ENCODE measurements at places on chromosomes 12 and 14.

DNA sequence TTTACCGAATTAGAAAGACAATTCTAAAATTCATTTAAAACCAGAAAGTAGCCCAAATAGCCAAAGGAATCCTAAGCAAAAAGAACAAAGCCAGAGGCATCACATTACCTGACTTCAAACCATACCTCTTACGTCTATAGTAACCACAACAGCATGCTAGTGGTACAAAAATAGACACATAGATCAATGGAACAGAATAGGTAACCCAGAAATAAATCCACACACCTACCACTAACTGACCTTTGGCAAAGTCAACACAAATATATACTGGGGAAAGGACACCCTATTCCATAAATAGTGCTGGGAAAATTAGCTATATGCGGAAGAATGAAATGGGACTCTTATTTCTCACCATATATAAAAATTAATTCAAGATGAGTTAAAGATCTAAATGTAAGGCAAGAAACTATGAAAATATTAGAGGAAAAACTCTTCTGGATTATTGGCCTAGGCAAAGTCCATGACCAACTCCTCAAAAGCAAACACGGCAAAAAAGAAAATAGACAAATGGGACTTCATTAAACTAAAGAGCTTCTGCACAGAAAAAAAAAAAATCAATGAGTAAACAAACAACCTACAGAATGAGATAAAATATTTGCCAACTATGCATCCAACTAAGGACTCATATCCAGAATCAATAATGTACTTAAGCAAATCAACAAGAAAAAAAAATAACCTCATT, 568.9 kb downstream of the SOX5 start:
- no peak for DNase-seq

DNA sequence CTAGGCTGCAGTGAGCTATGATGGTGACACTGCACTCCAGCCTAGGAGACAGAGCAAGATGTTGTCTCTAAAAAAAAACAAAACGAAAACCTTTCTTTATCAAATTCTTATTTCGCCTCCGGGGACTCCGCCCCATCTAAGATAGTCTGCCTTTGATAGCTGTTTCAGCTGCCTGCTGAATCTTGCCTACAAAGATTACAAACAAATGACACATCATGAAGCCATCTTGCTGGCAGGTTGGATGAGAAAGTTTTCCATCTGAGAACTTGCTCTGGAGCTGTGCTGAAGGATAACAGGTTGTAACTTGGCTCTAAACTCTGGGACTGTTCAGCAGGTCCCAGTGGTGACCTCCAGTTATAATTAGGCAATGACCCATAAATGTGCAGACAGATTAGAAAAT, 41.8 kb upstream of the AEBP2 start:
- no peak for DNase-seq

- DNase-seq, result no peak
Observed at GRCh38 chr14:99125616-99126431, 146.2 kb downstream of the BCL11B start.

DNA sequence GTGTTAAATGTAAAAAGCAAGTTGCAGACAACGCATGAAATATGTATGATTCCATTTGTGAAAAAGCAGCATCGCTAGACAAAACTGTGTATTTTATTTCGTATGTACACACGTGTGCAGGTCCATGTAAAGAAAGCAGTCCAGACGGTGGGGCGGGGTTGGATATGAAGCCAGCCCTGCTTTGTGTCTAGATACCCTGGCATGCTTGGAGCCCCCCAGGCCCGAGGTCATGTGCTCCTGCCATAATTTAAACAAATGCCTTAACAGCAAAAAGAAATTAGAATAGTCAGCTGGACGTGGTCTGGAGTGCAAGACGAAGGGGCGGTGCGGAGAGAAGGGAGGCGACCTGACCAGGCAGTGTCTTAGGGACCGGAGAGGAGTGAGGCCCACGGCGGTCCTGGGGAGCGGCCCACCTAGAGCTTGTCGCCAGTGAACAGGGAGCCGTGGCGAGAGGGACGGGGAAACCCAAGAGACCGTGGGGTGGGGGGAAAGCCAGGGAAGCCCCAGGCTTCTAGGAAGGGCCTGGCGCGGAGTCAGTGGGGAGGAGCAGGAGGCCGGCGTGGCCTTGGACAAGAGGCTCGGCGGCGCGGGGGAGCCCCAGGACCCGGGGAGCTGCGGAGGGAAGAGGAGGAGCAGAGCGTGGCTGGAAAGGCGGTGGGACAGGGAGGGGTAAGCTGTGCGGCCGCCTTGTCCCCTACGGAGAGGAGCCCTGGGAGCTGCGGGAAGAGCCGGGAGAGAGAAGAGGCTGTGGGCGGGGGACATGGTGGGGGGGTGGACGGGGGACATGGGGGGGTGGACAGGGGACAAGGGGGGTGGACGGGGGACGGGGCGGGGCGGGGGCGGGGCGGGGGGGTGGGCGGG, 118.5 kb upstream of the C14orf180 start:
- peak; percentile 39 for DNase-seq

- DNase-seq, result no peak
Observed at GRCh38 chr12:127107744-127108143, 1159.2 kb upstream of the TMEM132C start.

DNA sequence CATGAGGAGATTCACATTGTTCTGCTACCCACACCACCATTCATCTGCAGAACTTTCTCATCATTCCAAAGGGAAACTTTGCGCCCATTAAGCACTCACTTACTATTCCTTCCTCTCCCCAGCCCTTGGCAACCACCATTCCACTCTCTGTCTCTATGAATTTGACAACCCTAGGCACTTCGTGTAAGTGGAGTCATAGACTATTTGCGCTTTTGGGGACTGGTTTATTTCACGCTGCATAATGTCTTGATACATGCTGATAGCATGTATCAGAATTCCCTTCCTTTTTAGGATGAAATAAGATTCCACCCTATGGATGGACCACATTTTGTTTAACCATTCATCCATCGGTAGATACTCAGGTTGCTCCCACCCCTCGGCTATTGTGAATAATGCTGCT, 4.5 kb upstream of the EML1 start:
- DNase-seq, result no peak

DNA sequence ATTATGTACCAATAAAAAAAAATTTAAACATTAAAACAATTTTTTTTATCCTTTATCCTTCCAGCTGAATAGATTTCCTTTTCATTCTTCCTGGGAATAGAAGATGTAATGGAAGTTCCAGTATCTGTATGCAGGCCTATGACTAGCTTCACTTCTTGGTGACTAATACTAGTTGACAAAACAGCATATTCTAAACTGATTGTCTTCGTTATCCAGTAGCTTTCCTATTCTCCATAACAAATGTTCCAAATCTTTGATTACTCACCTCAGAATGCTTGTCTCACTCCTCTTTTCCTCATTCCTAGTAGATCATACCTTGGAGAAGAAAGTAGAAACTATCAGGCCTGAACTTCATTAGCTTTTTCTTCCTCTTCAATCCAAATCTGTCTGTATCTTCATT, 70.7 kb downstream of the PLEKHA5 start:
- DNase-seq, result no peak

GRCh38 chr12:109517619-109518018, 40.2 kb downstream of the UBE3B start:
- no peak for DNase-seq

DNA sequence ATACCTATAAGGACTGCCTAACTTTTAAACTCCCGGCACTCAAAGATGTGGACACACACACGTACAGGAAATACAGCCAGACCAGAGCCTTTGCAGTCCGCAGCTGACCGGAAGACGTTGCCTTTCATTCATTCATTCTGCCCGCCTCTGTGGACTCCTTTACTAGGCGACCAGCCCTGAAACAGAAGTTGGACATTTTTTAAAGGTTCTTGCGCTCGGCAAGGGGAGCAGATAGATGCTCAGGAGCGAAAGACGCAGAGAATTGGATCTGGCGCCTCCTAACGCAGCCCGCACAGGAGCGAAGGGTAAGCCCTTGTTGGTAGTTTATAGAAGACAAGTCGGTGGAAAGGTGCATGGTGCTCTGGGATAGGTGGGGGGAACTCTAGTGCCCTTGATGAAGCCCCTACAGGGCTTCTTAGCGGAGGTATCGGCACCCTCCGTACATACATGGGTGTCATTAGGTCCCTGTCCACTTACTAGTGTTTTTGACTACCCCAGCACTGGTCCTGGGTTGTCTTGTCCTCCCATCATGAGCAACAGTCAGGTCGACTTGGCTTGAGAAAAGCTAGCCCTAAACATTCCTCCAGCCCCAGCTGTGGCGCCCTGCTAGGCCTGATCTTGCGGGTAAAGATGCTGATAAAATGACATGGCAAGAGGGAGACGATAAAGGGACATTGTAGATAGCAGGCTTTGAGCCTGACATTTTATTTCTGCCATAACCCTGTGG, at the start of gene KDM2B:
Gene KDM2B, minus strand, starts transcription at position 65 of the 727 bp plus-strand sequence. CDS start 112 bp downstream, outside the sequence.
- DNase-seq, result peak; percentile 32

DNA sequence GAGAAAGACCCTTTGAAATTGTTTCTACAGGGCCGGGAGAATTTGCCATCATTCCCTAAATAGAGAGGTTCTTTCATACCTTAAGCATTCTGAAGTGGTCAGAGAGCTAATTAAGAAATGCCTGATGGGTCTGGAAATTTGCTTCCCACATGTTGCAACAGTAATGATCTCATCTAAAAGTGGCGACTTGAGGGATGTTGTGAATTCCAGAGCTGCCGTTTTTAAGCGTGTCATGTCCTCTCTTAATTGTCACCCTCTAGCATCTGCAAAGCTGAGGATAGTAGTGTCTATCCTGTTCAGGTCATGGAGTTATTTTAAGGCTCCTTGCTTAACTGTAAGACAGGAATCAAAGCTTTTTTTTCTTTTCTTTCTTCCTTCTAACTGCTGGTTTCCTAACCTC, 60.4 kb downstream of the FOS start:
- peak; percentile 78 for DNase-seq

DNA sequence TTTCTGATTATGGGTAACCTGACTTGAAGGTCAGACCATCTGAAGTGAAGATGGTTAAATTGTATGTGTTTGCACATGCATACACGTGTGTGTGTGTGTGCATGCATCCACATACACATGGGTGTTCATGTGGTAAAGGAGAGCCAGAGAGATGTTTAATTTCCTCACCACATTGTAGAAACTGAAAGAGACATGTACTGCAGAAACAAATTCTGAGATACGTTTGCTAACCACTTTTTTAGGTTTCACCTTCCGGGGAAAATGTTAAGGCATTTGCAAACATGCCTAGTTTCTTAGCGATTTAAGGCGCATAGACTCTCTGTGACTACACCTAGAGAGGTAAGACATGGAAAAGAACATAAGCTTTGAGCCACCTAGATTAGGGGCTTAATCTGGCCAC, 362.9 kb downstream of the RAD51B start:
- no peak for DNase-seq

DNA sequence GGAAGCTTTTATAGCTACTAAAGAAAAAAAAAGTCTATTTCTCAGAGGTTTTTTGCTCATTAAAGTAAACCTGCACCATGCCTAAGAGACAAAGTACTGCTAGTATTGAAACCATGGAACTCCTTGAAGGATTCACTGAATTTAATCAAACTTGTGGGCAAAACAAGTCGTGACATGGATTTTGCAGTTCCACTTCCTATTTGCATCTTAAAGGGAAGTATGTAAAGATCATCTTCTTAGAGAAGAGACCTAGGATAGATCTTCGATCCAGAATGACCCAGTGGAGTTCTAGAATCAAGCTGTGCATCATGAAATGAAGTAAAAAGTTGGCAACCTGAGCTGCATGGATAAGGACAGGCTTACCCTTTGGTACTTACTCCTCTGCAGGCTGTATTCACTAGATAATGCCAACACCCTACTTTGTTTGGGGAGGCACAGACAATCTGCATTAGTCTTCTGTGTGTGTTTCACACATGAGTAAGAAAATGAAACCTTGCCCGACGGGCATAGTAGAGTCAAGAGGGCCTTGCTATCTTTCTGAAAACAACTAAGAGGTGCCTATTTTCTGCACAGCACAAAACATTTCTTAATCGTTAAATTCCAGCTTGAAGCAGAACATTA, 1.9 kb downstream of the GNG2 start:
- peak; percentile 50 for DNase-seq

DNA sequence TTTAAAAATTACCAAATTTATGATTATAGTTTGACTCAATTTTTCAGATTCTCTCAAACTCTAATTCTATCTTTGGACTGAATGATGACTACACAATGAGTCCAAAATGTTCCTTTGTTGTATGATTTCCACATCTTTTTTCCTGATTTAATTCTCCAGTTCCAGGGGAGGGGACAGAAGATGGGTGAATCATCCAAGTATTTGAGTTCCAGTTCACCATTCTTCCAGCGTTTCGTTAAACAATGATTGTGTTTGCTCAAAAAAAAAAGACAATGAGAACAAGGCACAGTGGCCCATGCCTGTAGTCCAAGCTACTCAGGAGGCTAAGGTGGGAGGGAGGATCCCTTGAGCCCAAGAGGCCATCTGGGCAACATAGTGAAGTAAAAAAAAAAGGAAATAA, 23.8 kb downstream of the BAZ1A start:
- DNase-seq, result no peak

- DNase-seq, result no peak
Observed at GRCh38 chr12:60148831-60149230, 553.0 kb downstream of the SLC16A7 start.

DNA sequence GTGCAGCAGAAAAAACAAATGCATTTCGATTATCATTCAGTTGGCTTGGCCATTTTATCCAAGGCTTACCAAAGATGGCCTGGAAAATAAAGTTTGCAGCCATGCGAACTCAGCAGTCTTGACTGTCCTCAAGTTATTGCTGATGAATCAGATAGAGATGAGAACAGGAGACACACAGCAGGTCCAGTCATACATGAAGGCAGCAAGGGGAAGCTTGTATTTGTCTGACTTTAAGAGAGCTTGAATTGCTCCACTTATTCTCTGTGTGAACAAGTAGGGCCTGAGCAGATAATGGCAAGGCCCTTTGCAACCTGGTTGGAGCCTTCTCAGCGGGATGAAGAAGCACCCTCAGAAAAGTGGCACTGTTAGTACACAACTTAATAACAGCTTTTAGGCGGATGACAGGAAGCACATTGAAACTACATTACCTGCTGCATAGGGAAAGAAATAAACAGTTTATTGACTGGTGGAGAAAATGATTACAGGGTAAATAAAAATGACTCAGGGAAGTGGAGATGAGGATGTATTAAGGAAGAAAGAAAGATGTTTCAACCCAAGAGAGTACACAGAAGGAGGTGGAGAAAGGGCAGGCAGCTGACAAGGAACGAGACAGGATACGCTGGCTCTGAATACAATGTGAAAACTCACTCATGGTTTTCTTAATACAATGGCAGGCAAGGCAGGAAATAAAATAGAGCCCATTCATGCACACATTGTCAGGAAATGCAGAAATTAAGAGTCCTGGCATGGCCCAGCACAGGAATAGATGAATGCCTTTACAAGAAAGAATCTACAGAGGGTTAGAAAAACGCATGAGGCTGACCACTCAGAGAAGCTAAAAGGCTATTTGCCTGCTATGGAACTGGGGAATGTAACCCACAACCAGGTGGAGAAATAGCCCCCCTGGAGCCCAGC, 128.4 kb downstream of the GALC start:
- DNase-seq, result no peak

GRCh38 chr12:41293011-41293410, 104.9 kb downstream of the PDZRN4 start:
- no peak for DNase-seq

GRCh38 chr14:80987235-80988032, 32.0 kb downstream of the TSHR start:
- peak; percentile 77 for DNase-seq

- DNase-seq, result no peak
Observed at GRCh38 chr12:121575952-121576625, 4.7 kb downstream of the KDM2B start.

- DNase-seq, result no peak
Observed at GRCh38 chr12:71270057-71270456, 112.3 kb upstream of the TSPAN8 start.
